ENCODE measurements at places on chromosomes 1 and 21.

- peak; percentile 32 for DNase-seq
These were observed 57.8 kb downstream of the HS2ST1 start for GRCh38 chr1:86972262-86972661.

- DNase-seq = peak; percentile 4
These were observed at the start of gene CSMD2 for GRCh38 chr1:34164771-34165391. TSS of gene CSMD2 (minus strand) at chr1:34165230. CDS start at chr1:34165097, 133 bp downstream.

- DNase-seq = no peak
These were observed 76.8 kb upstream of the TRABD2B start for GRCh38 chr1:48073798-48074530.

GRCh38 chr1:162256287-162256686 is 120.4 kb downstream of the SPATA46 start:
- DNase-seq = no peak

- no peak for DNase-seq
These were observed 303.4 kb downstream of the KIF26B start for GRCh38 chr1:245458234-245458633.

DNA sequence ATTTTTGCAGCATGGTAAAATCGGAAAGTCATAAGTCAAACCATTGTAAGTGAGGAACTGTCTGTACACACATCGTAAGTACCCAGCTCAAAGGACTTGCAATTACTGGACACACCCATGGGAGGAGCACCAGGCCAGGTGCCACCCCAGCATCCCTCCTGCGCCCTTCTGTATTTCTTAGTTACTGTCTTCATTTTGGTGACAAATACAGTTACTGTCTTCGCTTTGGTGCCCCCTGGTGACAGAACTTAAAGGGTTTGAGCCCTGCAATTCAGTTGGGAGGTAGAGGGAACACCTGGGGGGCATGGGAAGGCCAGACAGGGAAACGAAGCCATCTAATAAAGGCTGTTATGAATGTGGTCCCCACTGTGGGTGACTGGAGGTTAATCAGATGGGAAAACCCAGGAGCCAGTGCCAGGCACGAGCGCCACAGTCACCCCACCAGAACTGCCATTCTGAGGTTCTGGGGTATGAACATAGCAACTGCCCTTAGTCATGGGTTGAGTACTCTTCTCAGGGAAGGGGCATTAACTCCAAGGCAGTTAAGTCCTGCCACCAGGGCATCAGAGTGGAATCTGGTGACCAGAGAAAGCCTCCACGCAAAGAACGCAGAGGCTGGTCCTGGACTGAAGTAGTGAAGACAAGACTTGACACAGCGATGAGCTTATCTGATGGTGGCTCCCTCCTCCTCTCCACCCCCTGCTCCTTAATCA is 612.9 kb downstream of the PTPRU start:
- DNase-seq = peak; percentile 42

- DNase-seq = peak; percentile 55
These were observed 10.5 kb downstream of the EIF3I start for GRCh38 chr1:32232558-32233304.

GRCh38 chr21:34884346-34884929 is 164.7 kb downstream of the RUNX1 start:
- DNase-seq = no peak

DNA sequence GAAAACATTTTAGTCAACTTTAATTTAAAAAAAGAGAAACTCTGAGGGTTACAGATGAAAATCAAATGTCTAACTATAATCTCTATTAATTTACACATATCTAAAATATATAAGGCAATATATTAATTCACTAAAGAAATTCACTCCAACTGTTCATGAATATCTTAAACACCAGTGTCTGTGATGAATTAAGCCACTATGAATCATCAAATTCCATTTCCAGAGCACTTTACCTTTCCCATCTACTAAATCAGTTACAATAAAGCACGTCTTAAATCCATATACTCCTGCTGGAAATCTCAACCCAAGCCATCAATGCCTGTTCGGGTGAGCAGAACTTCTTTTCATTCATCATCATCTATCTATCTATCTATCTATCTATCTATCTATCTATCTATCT is 4.3 kb downstream of the TAF5L start:
- DNase-seq = peak; percentile 35

GRCh38 chr1:209620487-209620884 is 31.7 kb downstream of the LAMB3 start:
- DNase-seq = peak; percentile 71

DNA sequence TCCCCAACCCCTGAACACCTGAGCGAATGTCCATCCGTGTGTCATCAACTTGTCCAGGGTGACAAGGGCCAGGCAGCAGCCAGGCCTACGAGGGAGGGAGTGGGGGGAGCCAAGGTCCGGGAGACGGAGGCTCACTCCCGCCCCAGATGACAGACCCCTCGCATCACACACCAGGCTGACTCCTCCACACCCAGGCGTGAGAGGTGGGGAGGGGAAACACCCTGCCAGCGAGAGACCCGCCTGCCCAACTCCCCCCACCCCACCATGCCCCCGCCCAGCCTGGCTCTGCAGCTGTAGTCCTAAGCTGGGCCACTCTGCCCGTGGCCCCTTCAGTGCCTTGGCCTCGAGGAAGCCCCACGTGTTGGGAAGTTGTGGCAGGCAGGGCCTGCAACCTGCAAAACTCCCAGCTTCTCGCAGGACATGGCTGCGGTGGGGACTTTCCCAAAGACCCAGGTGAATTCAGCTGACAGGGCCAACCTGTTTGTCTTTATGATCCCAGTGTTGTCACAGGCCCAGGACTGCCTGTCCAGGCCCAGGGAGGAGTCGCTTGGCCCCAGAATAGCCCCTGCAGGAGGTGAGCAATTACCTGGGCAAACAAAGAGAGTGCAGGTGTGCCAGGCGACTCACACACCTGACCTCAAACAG is 62.9 kb downstream of the RIPK4 start:
- DNase-seq = peak; percentile 66

- DNase-seq = no peak
These were observed 33.6 kb downstream of the NTPCR start for GRCh38 chr1:232983817-232984567.

GRCh38 chr1:23732363-23733224 is 10.7 kb upstream of the ELOA start:
- peak; percentile 59 for DNase-seq

DNA sequence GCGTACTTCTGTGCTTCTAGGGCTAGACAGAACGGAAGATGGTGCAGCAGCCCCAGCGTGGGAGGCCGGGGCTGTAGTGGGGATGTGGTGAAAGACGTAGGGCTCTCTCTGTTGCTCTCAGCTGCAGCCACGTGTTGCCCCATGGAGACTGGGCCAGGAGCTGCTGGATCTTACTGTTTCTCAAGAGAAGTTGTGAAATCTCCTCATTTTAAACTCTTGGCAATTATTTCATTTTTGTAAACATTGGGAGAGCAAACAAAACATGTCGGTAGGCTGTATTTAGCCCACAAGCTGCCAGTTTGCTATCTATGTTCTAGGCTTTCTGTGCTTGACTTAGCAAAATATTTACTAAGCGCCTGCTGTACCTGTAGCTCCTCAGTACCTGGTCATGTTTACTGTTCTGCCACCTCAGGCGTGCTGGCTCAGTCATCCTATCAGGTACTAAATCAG is 15.9 kb upstream of the ELOA start:
- DNase-seq = peak; percentile 50

GRCh38 chr1:205521686-205522085 is 17.2 kb downstream of the CDK18 start:
- DNase-seq = no peak

DNA sequence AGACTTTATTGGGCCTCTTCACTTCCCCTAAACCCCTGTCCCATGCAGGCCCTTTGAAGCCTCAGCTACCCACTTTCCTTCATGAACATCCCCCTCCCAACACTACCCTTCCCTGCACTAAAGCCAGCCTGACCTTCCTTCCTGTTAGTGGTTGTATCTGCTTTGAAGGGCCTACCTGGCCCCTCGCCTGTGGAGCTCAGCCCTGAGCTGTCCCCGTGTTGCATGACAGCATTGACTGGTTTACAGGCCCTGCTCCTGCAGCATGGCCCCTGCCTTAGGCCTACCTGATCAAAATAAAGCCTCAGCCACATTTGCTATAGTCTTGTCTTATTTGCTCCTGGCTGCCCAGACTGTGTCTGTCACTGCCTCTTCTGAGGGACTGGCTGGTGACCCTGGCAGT is 5.5 kb downstream of the GSTM4 start:
- no peak for DNase-seq

DNA sequence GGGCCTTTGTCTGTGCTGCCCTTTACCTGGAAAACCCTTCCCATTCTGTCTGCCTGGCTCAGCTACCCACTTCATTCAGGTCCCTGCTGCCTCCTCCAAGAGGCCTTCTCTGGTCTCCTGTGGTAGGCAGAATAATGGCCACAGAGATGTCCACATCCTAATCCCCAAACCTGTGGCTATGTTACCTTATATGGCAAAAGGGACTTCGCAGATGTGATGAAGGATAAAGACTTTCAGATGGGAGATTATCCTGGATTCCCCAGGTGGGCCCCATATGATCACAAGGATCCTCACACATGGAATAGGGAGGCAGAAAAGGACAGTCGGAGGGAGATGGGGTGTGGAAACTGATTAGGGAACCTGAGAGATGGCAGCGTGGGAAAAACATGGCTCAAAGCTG is 14.2 kb upstream of the RUNX3 start:
- no peak for DNase-seq

DNA sequence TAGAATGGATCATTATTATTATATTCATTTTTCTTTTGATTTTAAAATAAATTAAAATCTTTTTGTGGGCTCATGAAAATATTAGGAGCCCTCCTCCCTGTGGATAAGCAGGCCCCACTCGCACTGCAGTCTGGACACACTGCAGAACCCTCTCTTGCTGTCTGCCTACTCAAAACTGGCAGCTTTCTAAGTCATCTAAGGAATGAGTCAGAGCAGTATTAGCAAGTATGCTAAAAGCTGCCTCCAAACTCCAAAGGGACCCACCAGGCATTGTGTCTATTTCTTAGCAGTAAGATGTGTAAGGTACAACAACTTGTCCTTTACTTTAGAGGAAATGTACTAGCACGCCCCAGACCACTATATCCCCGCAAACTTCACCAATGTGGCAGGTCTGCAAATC is 108.8 kb downstream of the SYF2 start:
- no peak for DNase-seq

DNA sequence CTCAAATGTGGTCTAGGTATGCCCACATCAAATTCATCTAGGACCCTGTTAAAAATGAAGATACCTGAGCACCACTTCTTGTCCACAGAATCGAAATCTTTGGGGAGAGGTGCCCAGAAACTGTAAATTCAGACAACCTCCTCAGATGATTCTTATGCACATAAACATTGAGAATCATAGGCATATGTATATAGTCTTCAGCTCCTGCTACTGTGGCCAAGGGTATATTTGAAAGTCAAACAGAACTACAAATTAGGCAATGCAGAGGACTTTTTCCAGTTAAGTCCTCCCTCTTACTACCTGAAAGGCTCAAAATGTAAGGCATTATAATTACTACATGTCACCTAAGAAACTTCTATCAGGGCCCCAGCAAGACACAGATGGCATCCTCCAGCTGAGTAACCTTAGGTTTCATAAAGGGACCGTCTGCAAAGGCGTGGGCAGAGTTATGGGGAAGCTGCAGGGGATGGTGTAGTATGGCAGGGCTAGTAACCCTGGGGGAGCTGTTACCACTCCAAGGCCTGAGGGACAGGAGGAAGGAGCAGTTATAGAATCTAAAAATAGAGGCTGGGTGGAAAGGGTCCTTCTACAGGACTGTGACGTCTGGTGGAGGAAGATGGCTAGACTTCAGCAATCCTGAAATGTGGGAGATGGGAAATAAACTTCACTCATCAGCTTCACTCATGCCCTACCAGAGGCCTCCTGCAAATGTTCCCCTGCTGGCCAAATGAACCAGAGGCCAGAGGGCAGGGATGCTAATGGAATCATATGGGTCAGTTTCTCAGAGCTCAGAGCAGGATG is 46.3 kb downstream of the DAB1 start:
- no peak for DNase-seq

GRCh38 chr1:24896176-24896575 is 33.9 kb downstream of the RUNX3 start:
- no peak for DNase-seq

- DNase-seq = no peak
These were observed 7.9 kb downstream of the USP1 start for GRCh38 chr1:62444701-62445100.

- DNase-seq = no peak
These were observed 93.2 kb upstream of the AJAP1 start for GRCh38 chr1:4561205-4561604.

- no peak for DNase-seq
These were observed 209.6 kb downstream of the GPR52 start for GRCh38 chr1:174657411-174657810.

DNA sequence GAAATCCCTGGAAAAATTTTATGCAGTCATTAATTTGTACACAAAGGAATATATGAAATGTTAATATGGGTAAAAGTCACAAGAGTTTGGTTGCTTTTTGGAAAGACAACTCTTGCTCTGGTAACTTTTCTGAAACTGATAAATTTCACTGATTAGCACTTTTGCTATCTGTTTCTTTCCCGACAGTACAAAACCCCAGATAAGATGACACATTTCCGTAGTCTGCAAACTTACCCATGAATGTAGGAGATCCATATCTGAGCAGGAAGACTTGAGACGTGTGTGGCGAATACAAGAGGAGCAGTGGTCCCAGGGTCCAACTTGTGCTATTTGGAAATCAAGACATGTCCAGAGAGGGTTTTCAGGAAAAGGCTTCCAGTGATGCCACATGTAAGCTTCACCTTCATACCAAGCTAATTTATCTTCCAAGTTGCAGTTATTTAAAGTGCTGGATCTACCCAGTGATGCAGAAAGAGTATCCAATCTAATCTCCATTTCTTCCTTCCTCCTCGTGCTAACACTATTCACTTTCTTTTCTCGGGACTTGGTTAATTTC is 35.9 kb upstream of the SAMSN1 start:
- no peak for DNase-seq

DNA sequence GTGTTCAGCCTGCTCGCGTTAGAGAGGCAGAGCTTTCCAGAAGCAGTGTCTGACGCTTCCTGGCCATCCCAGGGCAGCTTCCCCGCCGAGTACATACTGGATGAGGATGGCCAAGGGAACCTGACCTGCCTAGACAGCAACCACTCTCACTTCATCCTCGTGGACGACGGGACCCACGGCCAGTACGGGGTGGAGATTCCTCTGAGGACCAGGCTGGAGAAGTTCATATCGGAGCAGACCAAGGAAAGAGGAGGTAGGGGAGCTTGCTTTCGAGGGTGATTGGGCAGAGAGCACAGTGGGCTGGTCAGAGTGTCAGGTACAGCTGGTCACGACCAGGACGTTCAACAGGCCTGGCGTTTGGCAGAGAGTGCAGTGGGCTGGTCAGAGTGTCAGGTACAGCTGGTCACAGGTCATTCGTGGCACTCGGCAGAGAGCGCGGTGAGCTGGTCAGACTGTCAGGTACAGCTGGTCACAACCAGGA is 22.4 kb downstream of the TRPM2 start:
- no peak for DNase-seq

- peak; percentile 68 for DNase-seq
These were observed 845 bp upstream of the RGS5 start for GRCh38 chr1:163203561-163203960.

- DNase-seq = peak; percentile 99
These were observed 57.9 kb upstream of the LGALS8 start for GRCh38 chr1:236465959-236466303.

- DNase-seq = peak; percentile 7
These were observed 5.5 kb downstream of the CD1D start for GRCh38 chr1:158186180-158186579.
